ENCODE measurements at places on chromosomes 2 and 18. TPM values are rescaled to one million over a fixed set of nuclear protein-coding genes. Genes with fewer than 3 reads are reported as not detected.

DNA sequence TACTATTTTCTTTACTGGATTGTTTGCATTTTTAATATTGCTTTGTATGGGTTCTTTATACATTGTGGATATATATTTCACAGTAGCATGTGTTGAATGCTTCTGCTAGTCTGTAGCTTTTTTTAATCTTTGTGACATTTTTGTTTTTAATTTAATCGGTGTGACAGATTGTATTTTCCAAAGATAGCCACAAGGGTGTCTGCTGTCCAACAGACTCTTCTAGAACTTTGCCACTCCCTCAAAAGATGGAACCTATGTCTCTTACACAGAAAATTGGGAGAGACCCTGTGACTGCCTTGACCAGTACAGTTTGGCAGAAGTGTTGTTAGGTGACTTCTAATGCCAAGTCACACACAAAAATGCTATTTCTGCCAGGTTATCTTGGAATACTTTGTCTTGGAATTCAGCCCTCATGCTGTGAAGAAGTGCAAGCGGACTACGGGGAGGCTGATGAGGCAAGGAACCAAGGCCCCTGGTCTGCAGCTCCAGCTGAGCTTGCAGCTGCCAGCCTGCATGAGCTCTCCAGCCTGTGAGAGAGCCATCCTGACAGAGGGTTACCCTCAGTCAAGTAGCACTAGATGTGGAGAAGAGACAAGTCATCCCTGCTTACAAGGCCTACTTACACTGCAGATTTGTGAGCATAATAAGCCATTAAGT, 110.8 kb downstream of the TDRD15 start:
- DNase-seq, result no peak

The CLK1 gene
- 204 TPM for polyA plus RNA-seq

The ANKRD30BL gene
- not detected for polyA plus RNA-seq

DNA sequence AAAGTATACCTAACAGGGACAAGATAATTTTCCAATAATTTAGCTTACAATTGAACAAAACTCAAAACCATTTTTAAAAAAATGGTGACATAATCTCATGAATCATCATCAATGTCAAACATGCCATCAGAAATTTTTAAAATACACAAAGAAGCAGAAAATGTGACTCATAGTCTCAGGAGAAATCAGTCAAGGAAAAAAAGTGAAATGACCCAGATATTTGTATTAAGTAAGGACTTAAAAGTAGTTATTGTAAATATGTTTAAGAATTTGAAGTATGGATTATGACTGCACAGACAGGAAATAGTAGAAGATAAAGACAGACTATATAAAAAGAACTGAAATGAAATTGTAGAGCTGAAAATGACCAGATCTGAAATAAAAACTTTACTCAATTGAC, 473.9 kb upstream of the SYT4 start:
- DNase-seq, result no peak

- DNase-seq, result peak; percentile 95
These were observed 39.7 kb downstream of the ANXA4 start for GRCh38 chr2:69781321-69782248.

- no peak for DNase-seq
These were observed 246.0 kb downstream of the CLIP4 start for GRCh38 chr2:29361231-29361630.

DNA sequence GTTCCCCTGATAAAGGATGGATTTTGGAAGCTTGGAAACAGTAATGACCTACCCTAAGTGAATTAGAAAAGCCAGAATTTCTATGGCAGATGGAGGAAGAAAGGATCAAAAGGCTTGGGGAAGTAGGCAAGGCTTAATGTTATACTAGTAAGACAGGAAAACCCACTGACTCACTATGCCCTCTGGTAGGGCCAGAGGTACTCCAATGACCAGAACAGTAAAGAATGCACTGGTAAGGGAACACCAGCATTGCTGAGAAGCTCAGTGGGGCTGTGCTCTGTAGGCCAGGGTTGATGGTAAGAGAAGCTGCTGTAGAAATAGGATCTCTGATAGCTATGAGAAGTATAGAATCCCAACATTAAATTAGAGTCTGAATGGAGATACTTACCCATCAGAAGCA, 126.4 kb downstream of the GFPT1 start:
- DNase-seq, result no peak

- DNase-seq, result no peak
These were observed 309.5 kb downstream of the ALK start for GRCh38 chr2:29611850-29612249.

GRCh38 chr2:200741468-200742202, 70.1 kb upstream of the BZW1 start:
- no peak for DNase-seq

- no peak for DNase-seq
These were observed 44.8 kb upstream of the EHBP1 start for GRCh38 chr2:62660582-62661262.

GRCh38 chr2:186749219-186749618, 55.4 kb downstream of the FAM171B start:
- no peak for DNase-seq

- no peak for DNase-seq
These were observed 59.1 kb downstream of the ZEB2 start for GRCh38 chr2:144460727-144461307.

The IL1R2 gene
- polyA plus RNA-seq, result 3.8 TPM

GRCh38 chr2:8457699-8458502, 224.0 kb upstream of the ID2 start:
- peak; percentile 88 for DNase-seq

DNA sequence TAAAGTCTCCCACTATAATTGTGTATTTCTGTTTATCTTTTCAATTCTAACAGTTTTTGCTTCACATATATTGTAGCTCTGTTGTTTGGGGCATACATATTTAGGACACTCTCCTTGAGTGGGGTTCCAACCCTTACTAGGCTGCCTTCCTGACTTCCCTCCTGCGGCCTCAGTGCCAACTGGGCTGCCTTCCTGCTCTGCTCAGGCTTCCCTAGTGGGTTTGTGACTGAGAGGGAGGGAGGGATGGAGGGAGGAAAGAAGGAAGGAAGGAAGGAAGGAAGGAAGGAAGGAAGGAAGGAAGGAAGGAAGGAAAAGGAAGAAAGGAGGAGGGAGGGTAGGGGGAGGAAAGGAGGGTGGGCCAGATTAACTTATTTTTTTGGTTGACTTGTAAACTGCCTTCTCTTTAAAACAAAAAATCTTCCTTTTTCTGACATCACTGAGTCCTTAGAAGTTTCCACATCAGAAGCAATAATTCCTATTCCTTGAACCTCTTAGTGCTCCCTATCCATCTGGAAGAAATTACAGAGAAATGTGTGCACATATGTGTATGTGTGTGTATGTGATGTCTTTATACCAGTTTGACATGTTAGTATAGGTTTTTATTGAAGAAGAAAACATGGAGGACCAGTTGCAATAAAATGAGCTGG, 145.4 kb upstream of the PGAP1 start:
- DNase-seq, result no peak

DNA sequence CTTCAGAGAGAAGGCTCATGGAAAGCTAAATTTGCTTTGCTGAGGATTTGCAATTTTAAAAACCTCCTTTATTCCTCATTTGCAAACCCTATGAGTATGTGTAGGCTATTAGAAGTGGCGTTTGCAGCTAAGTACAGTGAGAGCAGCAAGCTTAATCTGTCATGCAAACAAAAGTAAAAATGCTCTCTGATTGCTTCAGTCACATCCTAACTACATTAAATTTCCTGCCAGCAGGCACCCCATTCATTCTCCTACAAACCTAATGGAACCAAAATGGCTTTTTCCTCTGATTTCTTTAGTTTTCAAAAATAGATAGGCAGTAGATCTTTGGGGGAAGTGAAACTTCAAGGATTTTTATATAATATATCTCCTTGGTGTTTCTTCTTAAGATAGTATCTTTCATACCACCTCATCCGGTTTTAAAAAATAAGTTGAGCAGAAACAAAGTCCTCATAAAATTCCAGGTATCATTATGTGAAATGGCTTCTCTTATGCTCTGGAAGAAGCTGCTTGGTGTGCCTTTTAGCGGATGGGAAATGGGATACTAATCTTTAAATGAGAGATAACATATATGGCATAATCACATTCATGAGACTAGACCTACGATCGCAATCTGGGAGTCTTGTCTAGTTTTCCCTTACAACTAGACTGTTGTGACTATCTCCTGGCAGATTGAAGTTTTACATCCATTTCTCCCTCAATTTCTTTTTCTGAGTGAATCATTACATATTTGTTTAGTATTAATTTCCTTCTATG, 49.1 kb downstream of the CLIP4 start:
- DNase-seq, result no peak

GRCh38 chr2:25400576-25401216, 59.0 kb upstream of the DNMT3A start:
- no peak for DNase-seq

- DNase-seq, result no peak
These were observed 16.8 kb upstream of the MYCN start for GRCh38 chr2:15923597-15923996.

- DNase-seq, result no peak
These were observed 109.9 kb downstream of the GAREM1 start for GRCh38 chr18:32360682-32361345.

DNA sequence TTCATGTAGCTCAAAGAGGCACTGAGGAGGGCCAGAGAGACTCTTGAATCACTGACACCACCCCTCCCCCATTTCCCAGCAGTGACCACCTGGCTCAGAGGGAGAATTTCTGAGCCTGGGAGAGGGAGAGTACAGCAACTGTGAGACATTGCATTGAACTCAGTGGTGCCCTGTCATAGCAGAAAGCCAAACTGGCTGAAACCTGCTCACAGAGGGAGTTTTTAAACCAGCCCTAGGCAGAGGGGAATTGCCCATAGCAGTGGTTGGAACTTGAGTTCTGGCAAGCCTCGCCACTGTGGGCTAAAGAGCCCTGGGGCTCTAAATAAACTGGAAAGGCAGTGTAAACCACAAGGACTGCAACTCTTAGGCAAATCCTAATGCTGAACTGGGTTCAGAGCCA, 243.1 kb downstream of the ADCYAP1 start:
- no peak for DNase-seq

The XDH gene
- 34.9 TPM for polyA plus RNA-seq

GRCh38 chr2:173898178-173898668, 67.0 kb downstream of the SP3 start:
- no peak for DNase-seq

The FAM237A gene
- polyA plus RNA-seq, result not detected

GRCh38 chr2:219016721-219017120, 23.5 kb upstream of the CRYBA2 start:
- DNase-seq, result no peak

GRCh38 chr2:180175736-180176135, 168.6 kb upstream of the CWC22 start:
- DNase-seq, result no peak

The GPBAR1 gene
- 3.9 TPM for polyA plus RNA-seq

The TUBB8B gene
- not detected for polyA plus RNA-seq

The SCG2 gene
- 16.4 TPM for polyA plus RNA-seq

DNA sequence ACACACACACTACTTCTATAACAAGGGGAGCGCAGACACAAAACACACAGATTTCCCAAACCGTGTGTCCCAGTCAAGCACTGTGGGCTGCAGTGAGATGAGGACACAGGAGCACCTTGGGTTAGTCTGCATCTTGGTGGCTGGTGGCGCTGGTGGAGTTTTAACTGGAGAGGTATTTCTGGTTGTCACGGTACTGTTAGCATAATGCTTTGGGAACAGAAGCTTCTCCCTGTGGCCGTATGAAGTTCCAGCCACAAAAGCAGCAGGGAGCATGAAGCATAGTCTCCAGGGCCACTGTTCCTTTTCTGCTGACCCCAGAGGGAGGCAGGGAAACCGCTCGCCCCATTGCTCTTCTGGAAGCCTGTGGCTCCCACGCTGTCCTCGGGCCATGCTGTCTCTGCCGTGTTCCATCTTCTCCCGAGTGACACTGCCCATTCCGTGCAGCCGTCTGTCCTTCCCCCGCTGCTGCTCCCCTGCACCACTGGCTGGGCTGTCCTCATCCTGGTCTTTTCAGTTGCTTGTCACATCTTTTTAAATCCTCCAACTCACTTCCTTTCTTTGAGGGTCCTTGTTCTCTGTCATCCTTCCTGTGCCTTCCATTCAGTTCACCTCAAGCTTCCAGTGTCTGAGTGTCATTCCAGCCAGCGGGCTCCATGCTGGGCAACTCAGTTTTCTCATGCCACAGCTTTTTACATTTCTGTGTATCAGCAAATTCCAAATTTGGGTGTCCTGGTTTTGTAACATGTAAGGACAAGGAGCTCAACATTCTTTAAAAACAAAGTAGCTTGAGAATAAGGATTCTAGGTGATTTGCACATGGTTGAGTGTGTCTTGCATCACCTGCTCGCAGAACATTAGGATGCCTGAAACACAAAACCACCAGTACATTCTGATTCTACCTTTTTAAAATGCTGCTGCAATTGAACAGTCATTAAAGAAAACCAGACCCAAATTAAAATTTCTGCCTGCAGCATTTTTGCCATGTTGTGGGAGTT, 125.0 kb downstream of the MTCL1 start:
- no peak for DNase-seq

- DNase-seq, result no peak
These were observed 57.3 kb downstream of the ROCK1 start for GRCh38 chr18:21054252-21054821.

- DNase-seq, result no peak
These were observed 1233.0 kb upstream of the NRXN1 start for GRCh38 chr2:52264911-52265310.

The SKOR2 gene
- polyA plus RNA-seq, result not detected

DNA sequence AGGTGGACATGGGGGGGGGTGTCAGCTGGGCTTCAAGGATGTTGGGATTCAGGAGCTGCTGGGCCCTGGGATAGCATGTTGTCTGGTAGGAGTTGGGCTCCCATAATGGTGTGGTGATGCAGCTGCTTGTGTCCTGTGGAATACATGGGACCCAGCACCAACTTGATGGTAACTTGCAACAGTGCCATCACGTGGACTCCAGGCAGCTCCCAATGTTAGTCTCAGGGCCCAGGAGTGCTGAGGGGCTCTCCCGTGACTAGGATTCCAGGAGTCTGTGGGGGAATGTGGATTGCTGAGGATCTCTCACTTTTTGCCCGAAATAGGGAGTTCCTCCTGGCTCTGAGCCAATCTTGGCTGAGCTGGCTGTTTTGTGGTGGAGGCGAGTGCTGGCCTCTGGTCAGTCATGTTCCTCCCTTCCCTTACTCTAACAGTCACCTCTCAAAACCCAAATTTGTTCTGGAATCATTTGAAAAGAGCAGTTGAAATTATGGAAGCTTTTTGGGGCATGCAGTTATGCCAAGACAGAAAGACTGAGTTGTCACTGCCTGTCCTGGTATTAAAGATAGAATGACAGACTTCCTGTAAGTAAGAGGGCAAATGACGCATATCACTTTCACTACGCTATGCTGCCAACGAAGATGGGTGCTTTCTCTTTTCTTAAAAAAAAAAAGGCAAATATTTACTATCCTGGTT, 607.1 kb downstream of the ADCYAP1 start:
- DNase-seq, result no peak

DNA sequence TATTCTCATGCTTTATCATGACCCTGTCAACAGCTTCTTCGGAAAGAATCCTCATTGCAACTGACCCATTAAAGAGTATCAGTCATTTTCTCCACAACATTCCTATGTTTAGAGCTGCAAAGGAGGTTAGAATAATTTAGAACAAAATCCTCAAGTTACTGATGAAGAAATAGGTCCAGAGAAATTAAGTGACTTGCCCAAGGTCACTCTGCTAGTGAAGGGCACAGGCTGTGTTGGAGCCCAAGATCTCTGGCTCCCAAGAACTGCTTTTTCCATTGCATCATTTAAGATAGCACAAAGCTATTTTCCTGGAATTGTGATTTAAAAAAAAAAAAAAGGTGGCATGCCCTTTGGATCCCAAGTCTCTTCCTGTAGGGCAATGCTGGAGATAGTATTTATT, 9.6 kb downstream of the IRS1 start:
- peak; percentile 74 for DNase-seq

GRCh38 chr2:160252278-160252887, 52.3 kb upstream of the ITGB6 start:
- DNase-seq, result peak; percentile 48
